Upper lobe of left lung (tissue), 6 donors: ENCODE measurements at places on chromosomes 2 and 18. TPM values are rescaled to one million over a fixed set of nuclear protein-coding genes. Genes with fewer than 3 reads are reported as not detected.

RHBDD1 gene
- total RNA-seq, result 12.2 TPM

DNA sequence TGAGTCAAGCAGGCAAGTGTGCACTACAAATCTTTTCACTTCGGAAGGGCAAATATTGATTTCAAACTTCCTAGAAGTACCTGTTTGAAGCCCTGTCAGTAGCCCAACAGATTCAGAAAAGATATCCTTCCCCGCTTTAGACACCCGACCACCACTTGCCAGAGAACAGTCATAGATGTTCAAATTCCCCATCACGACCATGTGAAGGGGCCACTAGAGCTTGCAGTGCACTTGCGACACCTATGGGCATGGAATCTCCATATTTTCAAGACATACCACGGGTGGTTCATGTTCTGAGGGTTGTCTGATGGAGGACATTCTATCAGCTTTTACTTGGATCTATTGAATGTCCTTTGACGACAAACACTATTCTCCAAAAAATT, 23.8 kb downstream of the GNLY start:
- DNase-seq, result peak; percentile 55

DNA sequence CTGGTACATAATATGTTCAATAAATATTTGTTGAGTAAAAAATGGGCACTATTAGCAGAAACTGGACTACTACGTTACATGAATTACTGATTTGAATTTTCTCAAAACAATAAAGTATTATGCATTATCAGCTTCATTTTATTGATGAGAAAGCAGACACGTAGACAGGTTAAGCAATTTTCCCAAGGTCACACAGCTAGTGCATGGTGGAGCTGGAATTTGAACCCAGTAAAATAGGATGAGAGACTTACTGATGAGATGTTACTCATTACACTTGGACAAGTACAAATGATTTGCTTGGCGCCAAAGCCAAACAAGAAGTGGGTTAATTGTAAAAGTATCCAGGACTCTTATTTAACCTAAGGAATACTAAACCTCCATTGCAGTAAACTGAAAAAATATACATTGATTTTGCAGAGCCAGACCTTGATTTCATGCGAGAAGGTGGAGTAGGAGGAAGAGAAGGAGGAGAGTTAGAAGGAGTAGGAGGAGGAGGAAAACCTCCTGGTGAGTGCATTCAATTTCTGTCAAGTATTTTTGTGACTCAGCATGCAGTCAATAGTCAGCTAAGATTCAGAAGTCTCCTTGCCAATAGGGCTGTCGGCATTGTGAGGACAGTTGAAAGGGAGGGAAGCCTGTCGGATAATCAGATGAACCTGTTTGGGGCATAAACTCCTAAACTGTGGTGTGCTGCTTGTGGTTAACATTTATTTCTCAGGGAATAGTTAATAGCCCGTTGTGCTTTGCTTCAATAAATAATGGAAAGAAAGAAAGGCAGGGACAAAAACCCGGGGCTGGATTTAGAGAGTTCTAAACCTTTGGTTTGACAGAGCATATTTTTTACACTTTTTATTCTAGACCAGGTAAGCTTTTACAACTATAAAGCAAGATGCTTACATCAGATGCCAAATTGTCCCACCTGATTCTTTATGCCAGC, 77.0 kb upstream of the TACR1 start:
- no peak for DNase-seq

GRCh38 chr2:24438106-24438505, 52.9 kb upstream of the NCOA1 start:
- DNase-seq, result no peak

GRCh38 chr18:32271672-32272208, 81.9 kb downstream of the MEP1B start:
- no peak for DNase-seq

MOGAT1 gene
- 4.4 TPM for total RNA-seq

PLCL1 gene
- total RNA-seq, result 5.3 TPM

DNA sequence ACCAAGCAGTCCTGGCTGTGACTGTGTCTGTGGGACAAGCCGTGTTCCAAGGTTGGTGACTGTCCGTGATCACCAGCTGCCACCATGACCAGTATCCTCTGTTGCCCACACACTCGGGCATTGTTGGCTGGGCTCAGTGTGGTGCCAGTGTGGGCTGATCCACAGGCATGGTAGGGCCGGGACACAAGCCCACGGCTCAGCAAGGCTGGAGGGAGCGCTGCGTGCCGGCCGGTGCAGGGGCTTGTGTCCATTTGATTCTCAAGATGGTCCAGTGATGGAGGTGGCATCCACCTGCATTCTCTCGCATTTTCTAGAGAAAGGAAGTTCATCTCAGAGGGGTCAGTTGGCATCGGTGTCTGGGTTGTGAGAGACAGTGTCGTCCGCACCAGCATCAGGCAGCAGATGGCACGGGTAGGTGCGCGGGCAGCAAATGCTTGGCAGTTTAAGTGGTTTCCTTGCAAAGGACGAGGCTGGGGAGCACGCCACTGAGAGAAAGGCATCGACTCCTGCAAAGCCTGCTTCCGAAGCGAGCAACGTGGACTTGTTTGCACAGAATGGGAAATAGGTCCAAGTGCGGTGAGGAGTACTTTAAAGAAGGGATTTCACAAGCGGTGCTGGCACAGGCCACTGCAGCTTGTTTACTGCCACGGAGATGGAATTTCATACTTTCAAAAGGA, 20.9 kb downstream of the TWIST2 start:
- DNase-seq, result peak; percentile 74

REG3A gene
- not detected for total RNA-seq

DNA sequence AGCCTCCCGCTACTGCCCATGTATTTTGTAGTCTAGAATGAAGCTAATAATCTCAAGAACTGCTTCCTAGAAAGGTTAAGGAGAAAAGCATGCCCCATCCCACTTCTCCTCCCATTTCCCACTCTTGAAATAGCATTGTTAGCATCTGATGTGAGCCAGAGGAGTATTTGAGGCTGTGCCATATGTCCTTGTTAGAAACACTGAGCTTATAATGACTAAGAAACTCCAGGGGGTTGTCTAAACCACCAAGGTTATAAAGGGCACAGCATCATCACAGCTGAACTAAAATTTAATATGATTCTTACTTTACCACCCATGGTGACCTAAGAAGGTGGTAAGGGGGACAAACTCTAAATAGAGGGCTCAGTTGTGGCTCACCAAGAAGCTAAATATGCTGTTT, 16.6 kb downstream of the TSPYL6 start:
- DNase-seq, result no peak

DNA sequence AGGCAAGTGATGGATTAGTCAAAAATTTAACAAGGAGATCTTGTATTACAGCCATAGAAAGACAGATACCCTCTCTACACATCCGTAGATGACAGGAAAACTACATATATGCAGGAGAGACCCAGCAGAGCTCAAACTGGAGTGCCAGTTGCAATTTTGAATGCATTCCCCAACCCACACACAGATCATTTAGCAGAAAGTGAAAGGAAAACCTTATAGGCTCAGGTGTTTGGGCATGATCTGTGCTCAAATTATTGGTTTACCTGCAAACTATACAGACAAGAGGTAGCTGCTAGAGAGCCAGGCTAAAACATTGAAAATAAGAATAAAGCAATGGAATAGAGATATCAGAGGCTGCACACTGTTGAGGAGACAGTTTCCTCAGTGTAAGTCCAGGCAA, 51.8 kb downstream of the RAB3GAP1 start:
- DNase-seq, result no peak

DNA sequence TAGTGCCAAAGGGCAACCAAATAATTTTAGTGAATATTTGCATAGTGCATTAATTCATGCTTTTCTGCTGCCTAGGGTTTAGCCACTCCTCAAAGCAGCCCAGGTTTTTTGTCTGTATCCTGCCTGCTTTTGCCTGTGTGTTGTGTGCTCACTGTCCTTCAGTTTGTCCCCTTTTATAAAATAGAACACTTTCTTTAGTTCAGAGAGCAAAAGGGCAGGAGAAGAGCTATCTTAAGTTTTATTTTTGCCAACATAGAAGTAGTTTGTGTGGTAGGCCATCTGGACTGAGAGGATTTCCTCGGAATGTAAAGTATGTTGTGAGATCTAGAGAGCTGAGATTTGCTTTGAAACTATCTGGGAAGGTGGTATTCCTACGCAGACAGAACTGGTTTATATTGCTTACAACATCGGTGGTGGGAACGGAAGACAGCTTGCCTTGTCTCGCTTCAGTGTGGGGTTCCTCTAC, 64.9 kb downstream of the EML4 start:
- no peak for DNase-seq

DNA sequence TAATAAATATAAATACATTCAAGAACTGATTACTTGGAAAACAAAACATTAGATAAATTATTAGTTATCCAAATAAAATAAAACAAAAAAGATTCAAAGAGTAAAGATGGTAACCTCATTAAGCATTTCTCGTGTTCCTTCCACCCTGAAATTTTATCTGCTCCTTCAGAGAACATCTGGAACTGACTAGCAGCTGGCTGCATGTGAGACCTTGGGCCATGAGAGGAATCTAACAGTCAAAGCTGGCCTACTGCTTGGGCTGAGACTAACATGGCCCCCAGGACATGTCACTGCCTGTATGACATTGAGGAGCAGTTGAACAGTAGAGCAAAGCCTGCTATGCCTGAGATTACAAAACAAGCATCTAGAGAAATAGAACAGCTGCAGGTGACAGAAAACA, 208.5 kb upstream of the ZSWIM2 start:
- no peak for DNase-seq
